NCI-H2171 treated with DMSO at 0.1 percent for 48 hours (cell line): ENCODE measurements at places on chromosomes 16 and 17.

DNA sequence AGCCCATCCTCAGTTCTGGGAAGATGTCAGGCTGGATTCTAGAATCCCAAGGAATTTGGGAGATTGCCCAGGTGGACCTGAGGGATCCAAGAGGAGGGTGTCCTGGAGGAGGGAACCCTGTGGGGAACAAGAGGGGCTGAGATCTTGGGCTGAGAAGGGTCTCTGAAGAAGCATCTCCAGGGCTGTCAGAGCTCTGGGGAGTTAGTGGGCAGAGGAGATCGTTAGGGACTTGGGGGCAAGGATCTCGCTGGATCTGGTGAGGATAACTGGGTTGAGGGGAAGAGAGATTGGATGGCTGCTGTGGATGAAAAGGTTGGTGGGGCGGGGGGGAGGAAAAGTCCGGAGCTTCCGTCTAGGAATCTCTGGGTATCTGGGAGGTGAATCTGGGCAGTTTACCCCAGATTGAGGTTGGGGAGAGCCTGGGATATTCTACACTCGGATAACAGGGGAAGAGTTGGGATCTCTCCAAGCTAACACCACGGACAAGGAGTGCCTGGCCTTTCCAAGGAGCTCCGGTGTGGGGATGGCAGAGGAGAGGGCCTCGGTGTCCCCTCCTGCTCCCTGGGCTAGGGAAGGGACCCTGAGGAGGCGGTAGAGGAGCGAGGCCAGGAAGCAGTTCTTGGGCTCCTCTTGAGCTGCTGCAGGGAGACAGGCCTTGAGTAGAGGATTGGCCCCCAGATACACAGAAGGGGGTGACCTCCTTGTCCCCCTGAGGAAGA lies 1.7 kb downstream of the FBXL19 start:
- no peak for DNase-seq

DNA sequence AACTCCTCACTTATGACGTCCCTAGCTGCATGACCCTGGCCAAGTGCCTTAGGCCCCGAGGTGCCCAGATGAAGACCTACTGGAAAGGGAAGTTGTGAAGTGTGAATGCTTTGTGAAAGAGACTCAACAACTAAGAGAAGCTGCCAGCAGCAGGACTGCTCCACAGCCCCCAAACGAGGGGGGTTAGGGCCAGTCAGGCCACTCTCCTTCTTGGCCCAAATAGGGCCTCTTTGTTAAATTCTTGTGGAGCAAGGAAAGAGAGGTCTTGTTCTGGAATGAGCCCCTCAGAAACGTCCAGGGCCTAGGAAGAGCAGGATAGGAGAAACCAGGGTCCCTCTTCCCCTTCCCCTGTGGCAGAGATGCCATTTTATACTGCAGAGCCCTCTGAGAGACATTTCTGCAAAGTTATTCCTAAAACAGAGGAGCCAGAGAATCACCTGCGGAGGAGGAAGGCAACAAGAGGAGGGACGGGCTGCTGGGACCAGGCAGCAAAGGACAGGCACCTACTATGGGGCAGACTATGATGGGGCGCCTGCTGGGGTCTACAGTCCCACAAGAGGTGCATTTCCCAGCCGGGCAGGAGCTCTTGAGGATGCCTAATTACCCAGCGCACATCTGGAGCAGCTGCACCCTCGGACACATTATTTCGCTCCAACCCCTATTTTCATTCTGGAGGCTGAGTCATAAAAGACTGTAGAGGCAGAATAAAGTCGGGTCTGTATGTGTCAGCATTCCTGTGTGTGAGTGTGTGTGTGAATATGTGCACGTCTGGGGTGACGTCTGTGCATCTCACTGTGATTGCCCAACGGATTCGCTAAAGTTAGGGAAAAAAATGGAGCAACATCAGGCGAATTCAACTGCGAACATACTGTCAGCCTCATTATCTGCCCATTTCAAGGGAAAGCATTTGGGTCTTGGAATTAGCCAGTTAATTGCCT lies 11.4 kb upstream of the HOXB9 start:
- DNase-seq = no peak

GRCh38 chr17:77694391-77695363 lies 263.8 kb upstream of the TNRC6C start:
- DNase-seq = no peak

- no peak for DNase-seq
Observed at GRCh38 chr16:78535098-78535497, 435.6 kb downstream of the WWOX start.
